ENCODE measurements at places on chromosomes 1 and 21. TPM values are rescaled to one million over a fixed set of nuclear protein-coding genes. Genes with fewer than 3 reads are reported as not detected.
A peak's percentile ranks its signal among the peaks of the same experiment; 100 is the strongest.

The SLC9C2 gene
- 1.7 TPM for total RNA-seq

- peak; percentile 62 for DNase-seq
Measured at GRCh38 chr1:234915924-234916675, 212.5 kb downstream of the TOMM20 start.

The FAAH gene
- total RNA-seq = 0.72 TPM

GRCh38 chr1:121443001-121443540 lies 258.3 kb downstream of the SRGAP2C start:
- DNase-seq = no peak

DNA sequence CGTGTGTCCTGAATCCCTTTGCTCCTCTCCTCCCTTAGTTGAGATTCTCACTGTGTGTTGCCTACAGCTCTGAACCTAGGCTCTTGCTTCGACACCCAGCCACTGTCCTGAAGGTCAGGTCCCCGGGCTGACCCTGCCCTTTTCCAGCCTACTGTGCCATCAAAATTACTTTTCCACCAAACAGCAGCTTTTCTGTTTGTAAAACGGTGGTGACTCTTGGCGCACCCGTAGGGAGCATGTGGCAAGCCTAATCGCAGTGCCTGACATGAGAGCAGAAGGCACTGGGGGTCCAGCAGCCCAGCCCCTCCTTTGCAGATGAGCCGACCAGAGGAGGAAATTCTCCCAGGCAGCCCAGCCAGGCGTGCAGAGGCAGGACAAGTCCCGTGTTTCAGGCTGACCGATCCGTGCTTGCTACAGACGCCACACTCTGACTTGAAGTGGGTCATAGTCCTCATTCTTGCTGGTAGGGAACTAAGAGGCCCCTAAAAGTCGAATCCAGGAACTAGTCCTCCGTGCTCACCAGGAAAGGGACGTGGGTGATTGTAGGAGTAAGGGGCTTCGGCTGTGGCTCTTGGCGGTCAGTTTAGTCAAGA lies 6.8 kb downstream of the GPR137B start:
- no peak for DNase-seq

- peak; percentile 38 for DNase-seq
Measured at GRCh38 chr1:150273311-150273710, 721 bp downstream of the C1orf54 start.

DNA sequence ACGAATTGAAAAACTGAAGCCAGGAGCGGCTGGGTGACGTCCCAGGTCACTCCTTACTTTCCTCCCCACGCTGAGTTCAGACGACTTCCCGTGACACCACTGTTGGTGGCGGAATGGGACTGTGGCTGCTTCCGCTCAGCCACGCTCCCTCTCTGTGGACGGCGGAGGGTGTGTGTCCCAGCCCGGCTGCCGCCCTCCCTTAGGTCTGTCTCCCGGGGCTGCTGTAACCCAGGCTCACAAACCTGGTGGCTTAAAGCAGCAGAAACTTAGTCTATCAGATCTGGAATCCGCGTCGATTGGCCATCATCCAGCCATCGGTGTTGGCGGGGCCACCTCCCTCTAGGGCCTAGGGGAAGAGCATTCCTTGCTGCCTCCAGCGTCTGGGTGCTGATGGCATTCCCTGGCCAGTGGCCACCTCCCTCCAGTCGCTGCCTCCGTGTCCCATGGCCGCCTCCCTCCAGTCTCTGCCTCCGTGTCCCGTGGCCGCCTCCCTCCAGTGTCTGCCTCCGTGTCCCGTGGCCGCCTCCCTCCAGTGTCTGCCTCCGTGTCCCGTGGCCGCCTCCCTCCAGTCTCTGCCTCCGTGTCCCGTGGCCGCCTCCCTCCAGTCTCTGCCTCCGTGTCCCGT lies 17.5 kb downstream of the TRPM2 start:
- DNase-seq = no peak

The GJA8 gene
- not detected for total RNA-seq

- no peak for DNase-seq
Measured at GRCh38 chr21:43734131-43734927, 15.4 kb downstream of the PDXK start.

The CRYBG2 gene
- 7.0 TPM for total RNA-seq

The PSRC1 gene
- 4.3 TPM for total RNA-seq
